CD4-positive, alpha-beta memory T cell (primary cell): ENCODE measurements at places on chromosomes 12 and 14.

DNA sequence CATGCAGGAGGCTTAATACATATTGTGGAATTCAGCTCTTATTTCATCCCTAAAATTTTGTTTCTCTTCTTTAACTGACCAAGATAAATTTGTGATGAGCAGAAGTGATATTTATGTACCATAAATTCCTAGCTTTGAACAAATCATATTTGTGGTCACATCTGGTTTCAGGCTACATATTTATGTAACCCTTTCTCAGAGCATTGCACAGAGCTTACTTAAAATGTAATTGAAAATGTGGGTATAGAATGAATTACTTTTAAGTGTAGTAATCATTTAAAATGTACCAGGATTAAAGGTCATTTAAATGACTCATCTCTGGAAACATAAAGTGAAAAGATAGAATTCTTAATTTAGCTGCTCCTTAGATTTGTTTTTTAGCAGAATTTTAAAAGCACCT is 129.9 kb upstream of the FRMD6 start:
- no peak for DNase-seq

DNA sequence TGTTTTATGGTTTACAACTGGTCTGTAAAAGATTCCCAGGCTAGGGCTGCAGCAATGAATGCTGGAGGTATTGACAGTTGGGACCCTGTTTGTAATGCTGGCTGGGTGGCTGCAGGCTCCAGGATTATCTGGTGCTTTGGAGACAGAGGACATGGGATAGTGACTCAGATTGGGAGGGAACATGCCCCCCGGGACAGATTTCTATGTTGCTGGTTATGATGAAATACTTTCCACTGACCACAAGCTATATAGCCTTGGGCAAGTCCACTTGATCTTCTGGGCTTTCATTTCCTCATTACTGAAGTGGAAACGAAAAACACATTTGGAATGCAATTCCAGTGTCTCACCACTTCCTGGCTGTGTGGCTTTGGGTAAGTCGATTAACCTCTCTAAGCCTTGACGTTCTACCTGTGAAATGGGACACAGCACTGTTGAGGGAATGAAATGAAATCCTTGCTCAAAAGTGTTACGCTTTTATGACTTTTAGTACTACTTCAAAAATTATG is 6.3 kb upstream of the TPCN1 start:
- DNase-seq, result no peak

GRCh38 chr12:124273630-124274029 is 21.3 kb upstream of the RFLNA start:
- DNase-seq, result no peak

GRCh38 chr12:120940799-120941198 is 36.6 kb upstream of the SPPL3 start:
- no peak for DNase-seq

GRCh38 chr12:76922866-76923265 is 44.0 kb upstream of the CSRP2 start:
- DNase-seq, result no peak

GRCh38 chr14:101457936-101458740 is 103.2 kb upstream of the DIO3 start:
- DNase-seq, result no peak

- DNase-seq, result no peak
Observed at GRCh38 chr12:21797539-21797938, 23.0 kb upstream of the KCNJ8 start.

DNA sequence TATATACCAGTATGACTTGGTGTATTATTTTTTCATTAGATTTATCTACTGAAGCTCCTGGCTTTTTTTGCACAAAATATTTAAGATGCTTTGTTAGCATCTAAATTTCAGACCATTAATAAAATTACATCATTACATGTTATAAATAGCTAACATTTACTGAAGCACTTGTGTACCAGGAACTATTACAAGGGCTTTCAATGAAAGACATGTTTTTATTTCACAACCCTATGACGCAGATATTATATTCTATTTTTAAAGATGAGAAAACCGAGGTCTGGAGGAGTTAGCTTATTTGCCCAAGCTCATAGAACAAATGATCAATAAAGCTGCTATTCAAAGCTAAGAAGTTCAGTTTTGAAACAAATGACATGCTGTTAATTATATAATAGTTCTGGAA is 420.4 kb upstream of the DCN start:
- no peak for DNase-seq
